ENCODE measurements at places on chromosomes 1 and 21.

DNA sequence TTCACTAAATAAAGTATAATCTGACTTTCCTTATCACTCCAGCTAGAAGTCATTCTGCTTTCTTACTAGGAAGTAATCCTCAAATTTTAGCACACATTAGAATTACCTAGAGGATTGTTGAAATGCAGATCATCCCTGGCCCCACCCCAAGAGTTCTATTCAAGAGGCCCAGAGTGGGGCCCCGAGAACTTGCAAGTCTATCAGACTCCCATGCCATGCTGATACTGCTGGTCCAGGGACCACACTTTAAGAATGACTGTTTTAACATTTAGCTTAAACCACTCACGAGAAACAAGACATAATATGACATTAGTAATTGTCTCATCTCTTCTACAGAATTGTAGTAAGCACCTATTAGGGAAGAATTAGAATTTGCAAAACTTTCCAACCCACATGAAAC, 7.7 kb upstream of the SYNJ1 start:
- no peak for DNase-seq

GRCh38 chr1:88060750-88061491, 623.2 kb upstream of the PKN2 start:
- no peak for DNase-seq

- no peak for DNase-seq
These were observed 46.2 kb upstream of the PAPPA2 start for GRCh38 chr1:176416777-176417176.

DNA sequence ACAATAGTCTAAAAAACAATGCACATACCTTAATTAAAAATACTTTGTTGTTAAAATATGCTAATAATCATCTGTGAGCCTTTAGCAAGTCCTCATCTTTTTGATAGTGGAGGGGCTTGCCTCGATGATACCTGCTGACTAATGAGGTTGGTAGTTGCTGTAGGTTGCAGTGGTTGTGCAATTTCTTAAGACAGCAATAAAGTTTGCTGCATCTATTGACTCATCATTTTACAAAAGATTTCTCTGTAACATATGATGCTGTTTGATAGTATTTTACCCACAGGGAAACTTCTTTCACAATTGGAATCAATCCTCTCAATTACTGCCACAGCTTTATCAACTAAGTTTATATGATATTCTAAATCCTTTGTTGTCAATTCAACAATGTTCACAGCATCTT, 7.6 kb downstream of the C1orf87 start:
- DNase-seq: no peak

DNA sequence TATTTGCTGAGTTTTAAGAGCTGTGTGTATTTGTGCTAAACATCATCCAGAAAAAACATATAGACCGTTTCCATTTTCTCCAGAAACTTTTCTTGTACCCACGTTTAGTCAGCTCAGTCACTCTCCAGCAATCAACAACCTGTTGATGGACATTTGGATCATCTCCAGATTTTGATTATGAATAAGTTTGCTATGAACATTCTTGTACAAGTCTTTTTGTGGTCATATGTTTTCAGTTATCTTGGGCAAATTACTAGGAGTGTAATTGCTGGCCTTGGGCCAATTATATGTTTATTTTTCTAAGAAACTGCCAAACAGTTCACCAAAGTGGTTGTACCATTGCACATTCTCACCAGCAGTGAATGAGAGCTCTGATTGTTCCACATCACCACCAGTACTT, 221.8 kb downstream of the CENPF start:
- no peak for DNase-seq
